ENCODE measurements at places on chromosomes 4 and X.

GRCh38 chr4:72857787-72858186 is 211.7 kb downstream of the COX18 start:
- no peak for DNase-seq

DNA sequence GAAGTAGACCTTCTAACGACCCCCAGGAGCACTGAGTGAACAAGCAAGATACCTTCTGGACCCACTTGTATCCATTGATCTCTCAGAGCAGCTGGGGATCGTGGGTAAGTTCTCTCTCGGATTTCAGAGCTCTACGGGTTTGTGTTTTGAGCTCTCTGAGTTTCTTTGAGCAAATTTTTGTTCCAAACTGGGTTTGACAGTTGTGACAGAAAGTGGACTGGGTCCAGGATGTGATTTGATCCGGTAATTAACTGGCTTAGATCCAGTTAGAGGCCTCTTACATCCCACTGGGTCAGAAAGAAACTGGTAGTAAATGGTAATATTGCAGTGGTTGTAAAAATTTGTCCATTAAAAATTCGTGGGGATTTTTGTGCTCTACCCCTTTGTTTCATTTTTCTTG is 459.2 kb downstream of the INPP4B start:
- no peak for DNase-seq

DNA sequence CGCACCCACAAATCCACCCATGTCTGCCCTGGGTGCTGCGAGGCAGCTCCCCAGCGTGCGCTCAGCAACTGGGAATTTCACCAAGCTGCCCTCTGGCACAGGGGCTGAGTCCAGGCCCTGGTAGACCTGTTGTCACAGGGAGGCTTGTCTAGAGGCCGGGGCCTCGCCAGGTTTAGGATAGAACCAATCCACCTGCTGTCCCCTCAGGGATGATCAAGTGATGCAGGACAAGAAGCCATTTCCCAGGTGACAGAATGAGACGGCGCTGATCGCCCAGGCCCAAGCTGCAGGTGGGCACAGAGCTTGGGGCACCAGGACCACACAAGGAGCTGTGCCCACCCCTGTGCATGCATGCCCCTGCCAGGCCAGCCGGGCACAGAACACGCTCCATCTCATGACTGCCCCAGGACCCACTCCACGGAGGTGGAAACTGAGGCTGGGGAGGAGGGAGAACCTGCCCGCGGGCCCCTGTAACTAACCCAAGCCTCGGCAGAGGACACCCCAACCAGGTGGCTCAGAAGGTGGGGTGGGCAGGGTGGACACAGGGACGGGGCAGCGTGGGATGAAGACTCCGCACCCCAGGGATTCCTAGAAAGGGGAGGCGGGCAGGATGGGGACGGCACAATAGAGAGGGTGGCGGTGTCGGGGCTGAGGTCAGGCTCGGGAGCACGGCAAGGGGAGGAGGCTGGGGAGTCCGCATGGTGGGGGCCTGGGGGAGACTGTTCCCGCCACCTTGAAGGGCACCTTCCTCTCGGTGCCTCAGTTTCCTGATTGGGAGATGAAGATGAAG is 78.0 kb downstream of the ZFYVE28 start:
- DNase-seq, result no peak

DNA sequence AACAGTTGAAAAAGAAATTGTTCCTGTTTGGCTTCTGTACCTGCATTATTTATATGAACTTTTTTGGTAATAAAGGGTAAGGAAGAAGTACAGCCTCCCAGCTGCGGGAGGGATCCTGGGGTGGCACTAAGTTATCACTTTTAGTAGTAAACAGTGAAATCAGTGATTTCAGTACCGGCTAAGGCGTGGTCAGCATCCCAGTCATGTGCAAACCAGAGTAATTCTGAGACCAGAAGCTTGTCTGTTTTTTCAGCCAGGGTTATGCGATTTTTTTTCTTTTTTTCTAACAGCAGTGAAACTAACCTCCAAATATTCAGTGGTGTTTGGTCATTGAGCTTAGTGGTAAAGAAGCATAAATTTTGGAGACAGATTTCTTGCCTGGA is 3.3 kb downstream of the EGF start:
- DNase-seq, result no peak

DNA sequence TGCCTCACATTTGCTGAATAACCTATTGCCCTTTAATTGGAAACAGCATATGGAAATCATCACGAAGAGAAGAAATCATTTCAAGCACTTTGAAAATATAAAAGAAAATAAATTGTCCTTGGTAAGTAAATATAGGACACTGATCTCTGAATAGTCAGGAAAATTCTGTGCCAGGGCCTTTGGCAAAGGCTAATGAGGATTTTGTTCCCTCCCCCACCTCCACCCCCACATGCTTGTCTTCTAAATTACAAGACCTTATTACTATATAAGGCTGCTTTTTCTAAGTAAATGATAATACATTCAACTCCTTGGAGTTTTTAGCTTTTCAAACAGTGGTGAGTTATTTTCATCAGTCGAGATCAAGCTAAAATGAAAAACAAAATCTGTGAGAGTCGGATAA is 15.8 kb downstream of the SYNPO2 start:
- DNase-seq, result no peak

DNA sequence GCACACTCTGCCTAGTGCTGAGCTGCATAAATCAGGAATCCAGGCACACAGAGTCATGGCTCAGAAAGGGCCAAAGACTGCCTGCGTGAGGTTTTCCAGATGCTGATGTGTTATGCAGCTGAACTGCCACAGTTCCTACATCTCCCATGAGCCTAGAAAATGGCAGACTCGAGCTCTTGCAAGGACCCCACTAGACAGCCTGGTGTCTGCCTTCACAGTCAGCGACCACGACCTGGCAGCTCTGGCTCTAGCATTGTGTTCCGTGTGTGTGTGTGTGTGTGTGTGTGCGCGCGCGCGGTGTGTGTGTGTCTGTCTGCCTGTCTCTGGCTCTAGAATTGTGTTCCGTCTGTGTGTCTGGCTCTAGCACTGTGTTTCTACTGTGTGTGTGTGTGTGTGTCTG is 203.6 kb upstream of the AGTR2 start:
- DNase-seq, result no peak

DNA sequence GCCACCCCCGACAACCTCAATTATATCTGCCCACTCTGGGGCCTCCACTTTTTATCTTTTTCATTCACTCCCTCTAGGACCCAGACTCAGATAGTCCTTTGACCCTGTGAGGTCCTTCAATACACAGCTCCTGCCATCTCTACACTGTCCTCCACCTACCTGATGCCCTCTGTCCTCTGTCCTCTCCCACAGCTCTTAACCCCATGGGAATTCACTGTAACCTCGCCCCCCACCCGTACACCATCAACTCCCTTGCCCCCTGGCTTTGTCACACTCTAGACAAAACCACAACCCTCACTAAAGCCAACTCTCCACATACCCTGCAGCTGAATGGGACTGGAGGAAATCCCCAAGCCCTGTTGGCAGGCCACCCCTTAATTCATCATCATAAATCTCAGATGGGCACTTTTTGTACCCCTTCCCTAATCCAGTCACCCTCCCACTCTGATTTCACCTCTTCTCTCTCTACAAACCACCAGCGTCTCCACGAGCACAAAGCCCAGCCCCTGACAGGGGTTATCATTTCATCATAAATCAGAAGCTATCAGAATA is 52.3 kb upstream of the ENPP6 start:
- DNase-seq, result no peak

Data from memory B cell (primary cell).